NCI-H345 (cell line): ENCODE measurements at places on chromosomes 3 and 15.

DNA sequence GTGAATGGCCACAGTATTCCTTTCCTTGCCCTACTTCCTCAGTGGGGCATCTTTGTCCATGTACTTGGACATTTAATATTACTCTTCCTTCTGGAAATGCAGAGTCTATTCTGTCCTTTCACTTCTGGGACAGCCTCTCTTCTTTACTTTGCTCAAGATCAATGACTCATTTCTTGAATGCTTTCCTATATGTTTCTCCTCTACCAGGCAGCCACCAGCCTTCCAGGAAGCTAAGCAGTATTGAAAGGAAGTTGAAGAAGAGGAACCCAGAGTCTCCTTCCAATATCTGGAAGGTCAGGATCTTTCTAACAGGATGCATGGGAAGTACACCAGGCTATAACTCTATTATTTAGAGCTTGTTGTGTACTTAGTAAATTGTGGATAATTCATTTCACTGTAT is 182.8 kb downstream of the CD47 start:
- no peak for DNase-seq

DNA sequence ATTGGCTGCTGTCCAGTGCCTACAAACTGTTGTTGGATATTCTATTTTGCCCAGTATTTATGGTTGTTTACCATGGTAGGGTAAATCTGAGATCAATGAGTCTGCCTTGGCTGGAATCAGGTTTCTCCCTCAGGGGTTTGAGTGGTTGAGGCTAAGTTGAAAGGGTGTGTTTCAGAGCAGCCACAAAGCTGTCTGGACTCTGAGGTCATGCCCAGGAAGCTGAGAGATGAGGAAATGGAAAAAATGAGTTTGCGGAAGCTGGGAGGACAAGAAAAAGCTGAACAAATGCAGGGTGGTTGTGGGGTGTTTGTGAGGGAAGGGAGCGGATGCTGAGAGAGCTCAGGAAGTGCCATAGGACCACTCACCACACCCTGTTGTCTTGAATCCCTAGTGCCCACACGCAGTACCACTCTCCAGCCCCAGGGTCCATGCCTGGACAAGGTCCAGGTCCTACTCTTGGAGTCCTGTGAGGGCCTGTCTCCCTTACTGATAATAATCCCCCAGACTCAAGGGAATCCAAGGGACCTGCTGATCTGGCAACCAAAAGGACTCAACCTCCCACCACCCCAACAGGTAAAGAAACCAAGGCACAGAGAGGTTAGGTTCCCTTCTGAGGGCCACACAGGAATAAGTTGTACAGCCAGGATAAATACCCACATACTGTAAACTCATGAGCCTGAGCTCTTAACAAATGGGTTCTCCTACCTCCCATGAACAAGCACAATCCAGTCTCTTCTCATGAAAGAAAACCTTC is 81.6 kb downstream of the PPCDC start:
- DNase-seq = peak; percentile 12

DNA sequence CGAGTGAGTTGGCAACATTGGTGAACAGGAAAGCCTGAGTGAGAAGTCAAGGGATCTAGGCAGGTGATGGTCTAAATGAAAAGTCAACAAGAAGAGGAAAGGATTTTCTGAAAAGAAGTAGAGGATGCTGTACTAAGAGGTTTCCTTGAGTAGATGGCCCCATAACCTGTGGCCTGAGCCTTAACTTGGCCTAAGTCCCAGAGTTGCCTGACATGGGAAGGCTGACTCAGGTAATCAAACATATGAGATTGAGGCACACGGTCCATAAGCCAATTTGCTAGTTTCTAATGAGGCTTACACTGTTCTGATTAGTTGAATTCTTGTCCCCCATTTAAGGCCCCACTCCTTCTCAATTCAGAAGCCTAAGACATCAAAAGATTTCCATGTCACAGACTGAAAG is 262.5 kb upstream of the LMCD1 start:
- no peak for DNase-seq

GRCh38 chr3:99543796-99544195 is 94.6 kb upstream of the COL8A1 start:
- DNase-seq = no peak

DNA sequence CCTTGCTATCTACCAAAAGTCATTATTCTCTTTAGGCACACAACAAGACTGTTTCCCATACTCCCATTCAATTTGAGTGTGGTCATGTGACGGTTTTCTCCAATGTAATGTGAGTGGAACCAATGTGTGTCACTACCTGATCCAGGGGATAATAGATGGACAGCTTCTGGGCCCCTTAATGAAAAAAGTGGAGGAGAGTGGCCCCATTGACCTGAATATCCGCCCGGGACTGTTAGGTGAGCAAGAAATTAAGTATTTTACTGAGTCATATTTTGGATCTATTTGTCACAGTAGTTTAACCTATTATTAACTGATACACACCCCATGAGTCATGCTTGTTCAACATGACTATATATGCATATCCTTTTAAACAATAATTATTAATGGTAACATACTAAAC is 15.1 kb upstream of the ARID3B start:
- DNase-seq = no peak

DNA sequence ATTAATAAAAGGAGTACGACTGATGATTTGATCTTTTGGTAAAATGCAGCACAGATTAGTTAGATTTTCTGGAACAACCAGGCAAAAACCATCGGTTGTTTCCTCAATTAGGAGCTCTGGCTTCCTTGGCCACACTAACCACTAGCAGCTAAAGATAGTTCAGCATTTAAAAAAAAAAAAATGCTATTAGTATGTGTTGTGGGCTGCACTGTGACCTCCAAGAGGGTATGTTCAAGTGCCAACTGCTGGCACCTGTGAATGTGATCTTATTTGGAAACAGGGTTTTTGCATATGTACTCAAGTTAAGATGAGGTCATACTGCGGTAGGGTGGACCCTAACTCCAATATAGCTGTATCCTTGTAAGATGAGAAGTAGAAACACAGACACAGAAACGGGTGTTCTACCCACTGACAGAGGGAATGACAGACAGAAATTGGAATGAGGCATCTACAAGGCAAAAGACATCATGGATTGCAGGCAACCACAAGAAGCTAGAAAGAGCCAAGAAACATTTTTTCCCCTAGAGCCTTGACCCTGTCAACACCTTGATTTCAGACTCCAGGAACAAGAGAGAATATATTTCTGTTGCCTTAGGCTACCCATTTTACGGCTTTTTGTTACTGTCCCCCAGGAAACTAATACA is 534.6 kb upstream of the ROBO2 start:
- no peak for DNase-seq

DNA sequence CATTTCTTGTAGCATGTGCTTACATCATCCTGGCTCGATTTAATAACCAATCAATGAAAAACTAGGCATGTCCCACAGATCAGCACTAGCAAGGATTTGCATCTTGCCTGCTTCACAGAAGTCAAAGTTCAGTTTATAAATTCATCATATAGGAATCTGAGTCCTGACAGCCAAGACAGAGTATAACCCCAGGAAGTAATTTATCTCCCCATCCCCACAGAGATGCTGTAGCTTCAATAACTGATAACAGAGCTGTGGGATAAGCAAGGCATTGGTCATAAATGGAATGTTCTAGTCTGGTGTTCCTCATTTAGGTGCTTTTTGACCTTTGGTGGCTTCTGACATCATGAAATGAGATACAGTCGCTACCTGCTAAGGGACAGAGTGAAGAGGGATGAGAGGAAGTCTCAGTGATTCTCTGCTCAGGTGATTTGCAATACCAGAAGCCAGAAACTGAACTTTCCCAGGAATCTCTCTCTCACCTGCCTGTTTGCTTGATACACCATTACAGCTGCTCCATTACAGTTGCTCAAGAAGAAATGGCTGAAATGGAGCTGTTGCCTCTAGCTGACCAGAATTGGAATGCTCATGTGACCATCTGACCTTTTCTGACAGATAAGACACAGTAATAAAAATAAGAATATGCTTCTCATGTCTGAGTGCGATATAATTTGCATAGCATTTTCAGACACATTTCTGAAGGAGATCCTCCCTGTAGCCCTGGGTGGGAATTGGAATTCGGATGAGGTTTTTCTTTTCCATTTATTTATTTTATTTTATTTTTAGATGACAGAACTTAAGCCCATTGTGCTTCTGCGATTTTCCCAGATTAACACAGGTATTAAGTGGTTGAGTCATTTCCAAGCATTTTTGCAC is 217.1 kb upstream of the KCNMB2 start:
- no peak for DNase-seq

- no peak for DNase-seq
Measured at GRCh38 chr3:155423526-155424322, 130.2 kb upstream of the STRIT1 start.

GRCh38 chr3:62833538-62833937 is 41.7 kb downstream of the CADPS start:
- DNase-seq = no peak

- DNase-seq = no peak
Measured at GRCh38 chr3:61169621-61170251, 81.5 kb downstream of the FHIT start.

GRCh38 chr15:63832620-63833019 is 1.1 kb downstream of the HERC1 start:
- DNase-seq = no peak

- no peak for DNase-seq
Measured at GRCh38 chr3:103992469-103992868, 1374.2 kb upstream of the ALCAM start.

GRCh38 chr3:55488398-55489055 is 1.4 kb upstream of the WNT5A start:
- DNase-seq = no peak

- peak; percentile 6 for DNase-seq
Measured at GRCh38 chr15:43329217-43329959, 985 bp downstream of the LCMT2 start.

DNA sequence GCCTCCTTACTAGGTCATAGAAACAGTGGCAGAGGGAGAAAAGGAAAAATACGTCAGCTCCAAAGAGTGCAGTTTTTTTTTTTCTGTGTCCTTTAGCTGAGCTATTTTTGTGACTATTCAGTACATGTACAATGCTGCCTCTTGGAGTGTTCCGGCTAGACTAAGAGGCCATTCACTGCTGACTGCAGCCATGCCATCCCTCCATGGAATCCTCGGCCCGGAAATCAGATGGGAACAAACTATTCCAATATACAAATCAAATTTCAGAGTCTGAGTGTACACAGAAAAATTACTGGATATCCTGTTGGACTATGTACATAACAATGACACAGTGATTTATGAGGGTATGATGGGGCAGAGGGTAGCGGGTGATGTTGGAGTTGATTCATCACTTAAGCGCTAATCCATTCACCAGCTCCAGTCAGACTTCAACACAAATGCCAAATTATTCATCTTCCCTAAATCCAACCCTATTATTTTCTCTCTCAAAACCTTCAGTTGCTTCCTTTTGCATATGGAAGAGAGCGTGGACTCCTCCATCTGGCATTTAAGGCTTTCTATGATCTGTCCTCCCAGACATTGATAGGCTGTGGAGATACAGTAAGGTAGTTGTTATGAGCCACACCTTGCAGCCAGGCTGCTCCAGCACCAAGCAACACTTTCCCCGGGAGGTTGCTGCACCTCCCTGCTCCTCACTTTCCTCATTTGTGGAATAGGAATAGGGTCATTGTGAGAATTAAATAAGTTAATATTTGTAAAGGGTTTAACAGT is 109.1 kb downstream of the LPP start:
- DNase-seq = no peak

DNA sequence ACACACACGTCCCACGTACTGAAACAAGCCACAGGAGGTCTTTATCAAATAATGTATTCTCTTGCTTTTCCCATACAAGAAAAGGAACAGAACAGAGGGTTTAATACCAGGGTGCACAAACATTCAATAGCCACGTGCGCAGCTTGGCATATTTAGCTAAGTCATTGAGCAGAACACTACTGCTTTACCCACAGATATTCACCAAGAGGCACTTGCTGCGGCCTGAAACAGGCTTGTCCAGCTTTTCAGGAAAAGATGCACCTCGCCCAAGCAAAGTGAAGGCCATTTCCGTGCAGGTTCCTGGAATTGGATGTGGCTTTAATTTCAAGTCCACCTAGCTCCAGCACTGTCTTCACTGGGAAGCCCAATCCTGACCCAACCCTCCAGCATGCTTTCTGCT is 17.6 kb downstream of the ZDHHC3 start:
- DNase-seq = no peak

GRCh38 chr15:74174219-74174957 is 878 bp downstream of the ISLR start:
- DNase-seq = no peak

GRCh38 chr3:122357828-122358702 is 25.0 kb downstream of the MIX23 start:
- DNase-seq = no peak

DNA sequence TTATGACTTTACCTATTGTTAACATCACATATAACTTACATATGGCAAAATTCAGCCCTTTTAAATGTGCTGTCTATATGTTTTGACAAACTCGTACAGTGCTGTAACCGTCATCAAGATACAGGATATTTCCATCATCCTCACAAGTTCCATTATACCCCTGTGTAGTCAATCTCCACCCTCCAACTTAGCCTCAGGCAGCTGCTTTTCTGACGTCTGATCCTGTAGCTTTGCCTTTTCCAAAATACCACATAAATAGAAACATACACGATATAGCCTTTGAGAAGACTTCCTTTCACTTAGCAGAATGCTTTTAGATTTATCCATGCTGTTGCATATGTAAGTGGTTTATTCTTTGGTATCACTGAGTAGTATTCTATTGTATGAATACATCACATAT is 47.1 kb downstream of the SLC12A1 start:
- DNase-seq = no peak

DNA sequence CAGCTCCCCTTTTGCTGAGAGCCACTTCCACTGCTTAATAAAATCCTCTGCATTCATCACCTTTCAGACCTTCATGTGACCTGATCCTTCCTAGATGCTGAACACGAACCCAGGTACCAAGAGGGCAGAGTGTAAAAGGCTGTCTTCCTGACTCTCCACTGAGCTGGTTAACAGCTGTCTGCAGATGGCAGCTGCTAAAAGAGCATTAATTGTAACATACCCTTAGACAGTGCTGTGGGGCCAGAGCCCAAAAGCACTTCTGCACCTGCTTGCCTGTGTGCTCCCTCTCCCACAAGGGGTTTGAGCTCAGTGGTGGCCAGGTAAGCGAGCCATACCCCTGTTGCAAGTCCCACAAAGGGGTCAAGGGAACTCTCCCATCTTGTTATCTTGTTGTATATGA is 187.3 kb downstream of the UBE2E2 start:
- no peak for DNase-seq

GRCh38 chr15:64247906-64248541 is 85.2 kb upstream of the PPIB start:
- DNase-seq = peak; percentile 63

DNA sequence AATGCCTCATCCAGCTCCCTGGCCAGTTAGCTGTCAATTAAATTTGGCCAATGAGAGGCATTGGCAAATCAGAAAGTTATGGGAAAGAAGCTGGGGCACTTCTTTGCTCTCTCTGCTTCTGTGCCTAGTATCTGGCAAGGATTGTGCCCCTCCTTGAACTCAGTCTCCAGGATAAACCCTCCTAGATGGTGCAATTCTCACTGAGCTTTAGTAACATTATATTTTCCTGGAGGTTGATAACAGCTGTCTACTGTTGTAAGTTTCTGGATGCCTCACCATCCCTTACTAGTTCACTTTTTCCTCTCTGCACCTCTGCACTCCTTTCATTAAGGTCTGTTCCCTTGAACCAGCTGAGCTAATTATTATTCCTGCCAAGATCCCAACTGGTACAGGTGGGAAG is 329.5 kb downstream of the MFSD1 start:
- no peak for DNase-seq

- DNase-seq = no peak
Measured at GRCh38 chr3:38401246-38401962, 52.3 kb upstream of the ACVR2B start.
